ENCODE measurements at places on chromosomes 11 and 22. TPM values are rescaled to one million over a fixed set of nuclear protein-coding genes. Genes with fewer than 3 reads are reported as not detected.
A peak's percentile ranks its signal among the peaks of the same experiment; 100 is the strongest.

GRCh38 chr22:11605468-11605981, 3922.5 kb upstream of the OR11H1 start:
- no peak for DNase-seq

GRCh38 chr11:3121416-3121815, 43.7 kb downstream of the OSBPL5 start:
- DNase-seq: no peak

- DNase-seq: no peak
These were observed 9.4 kb downstream of the SOX6 start for GRCh38 chr11:16346975-16347374.

GRCh38 chr11:111823131-111823530, 48.2 kb downstream of the ALG9 start:
- no peak for DNase-seq

DNA sequence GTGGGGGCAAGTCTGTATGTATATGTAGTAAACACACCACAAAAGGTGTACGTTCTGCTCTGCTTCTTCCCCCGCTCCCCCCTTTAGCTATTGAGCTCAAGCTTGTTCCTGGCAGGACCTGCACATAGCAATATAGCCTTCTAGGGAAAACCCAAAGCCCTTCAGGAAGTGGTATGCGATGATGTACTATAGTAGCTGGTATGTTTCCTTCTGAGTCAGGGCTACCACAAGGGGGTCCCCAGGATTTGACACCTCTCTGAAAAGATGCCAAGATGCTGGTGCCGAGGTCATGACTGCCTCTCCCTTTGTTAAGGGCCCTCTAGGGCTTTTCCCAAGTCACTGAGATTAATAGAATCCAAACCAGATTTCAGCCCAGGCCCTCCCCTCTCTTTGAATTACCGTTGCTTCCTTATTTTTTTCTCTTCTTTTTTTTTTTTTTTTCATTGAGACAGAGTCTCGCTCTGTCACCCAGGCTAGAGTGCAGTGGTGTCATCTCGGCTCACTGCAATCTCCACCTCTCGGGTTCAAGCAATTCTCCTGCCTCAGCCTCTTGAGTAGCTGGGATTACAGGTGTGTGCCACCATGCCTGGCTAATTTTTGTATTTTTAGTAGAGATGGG, 268.4 kb downstream of the ETS1 start:
- no peak for DNase-seq

- DNase-seq: no peak
These were observed 89.2 kb downstream of the PLEKHA7 start for GRCh38 chr11:16924826-16925560.

GRCh38 chr11:95453616-95454171, 222.7 kb upstream of the SESN3 start:
- DNase-seq: peak; percentile 65

GRCh38 chr11:92399705-92400104, 175.1 kb downstream of the FAT3 start:
- no peak for DNase-seq

DNA sequence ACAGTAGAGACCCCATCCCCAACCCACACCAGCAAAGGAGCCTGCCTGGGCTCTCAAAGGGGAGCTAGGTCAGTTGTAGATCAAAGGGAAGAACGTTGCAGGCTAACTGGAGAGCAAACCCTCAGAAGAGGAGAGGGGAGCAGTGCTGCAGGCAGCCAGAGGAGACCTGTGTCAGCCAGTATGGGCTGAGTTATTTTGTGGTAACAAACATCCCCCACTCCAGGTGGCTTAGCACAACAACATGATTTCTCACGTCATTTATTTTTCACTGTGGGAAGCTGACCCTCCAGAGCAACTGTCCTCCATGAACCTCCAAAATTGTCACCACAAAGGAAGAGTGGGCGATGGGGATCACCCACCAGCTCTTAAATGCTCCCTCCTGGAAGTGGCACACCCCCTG, 19.8 kb upstream of the SHANK2 start:
- DNase-seq: no peak

DNA sequence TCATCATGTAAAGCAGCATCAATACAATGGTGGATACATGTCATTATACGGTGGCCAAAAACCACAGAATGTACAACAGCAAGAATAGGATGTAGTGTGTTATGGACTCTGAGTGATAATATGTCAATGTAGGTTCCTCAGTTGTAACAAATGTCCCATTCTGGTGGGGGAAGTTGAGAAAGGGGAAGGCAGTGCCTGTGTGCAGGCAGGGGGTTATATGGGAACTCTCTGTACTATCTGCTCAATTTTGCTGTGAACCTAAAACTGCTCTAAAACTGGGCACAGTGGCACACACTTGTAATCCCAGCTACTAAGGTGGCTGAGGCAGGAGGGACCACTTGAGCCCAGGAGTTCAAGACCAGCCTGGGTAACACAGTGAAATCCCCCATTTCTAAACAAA, 5.9 kb downstream of the CHKA start:
- no peak for DNase-seq

- DNase-seq: peak; percentile 81
These were observed 365.7 kb upstream of the CADM1 start for GRCh38 chr11:115869780-115870431.

GRCh38 chr22:24744638-24745037, 29.9 kb downstream of the PIWIL3 start:
- no peak for DNase-seq

- no peak for DNase-seq
These were observed 811.1 kb upstream of the RAG2 start for GRCh38 chr11:37409124-37409523.

- DNase-seq: peak; percentile 59
These were observed 38.3 kb downstream of the USP35 start for GRCh38 chr11:78226684-78227680.

DNA sequence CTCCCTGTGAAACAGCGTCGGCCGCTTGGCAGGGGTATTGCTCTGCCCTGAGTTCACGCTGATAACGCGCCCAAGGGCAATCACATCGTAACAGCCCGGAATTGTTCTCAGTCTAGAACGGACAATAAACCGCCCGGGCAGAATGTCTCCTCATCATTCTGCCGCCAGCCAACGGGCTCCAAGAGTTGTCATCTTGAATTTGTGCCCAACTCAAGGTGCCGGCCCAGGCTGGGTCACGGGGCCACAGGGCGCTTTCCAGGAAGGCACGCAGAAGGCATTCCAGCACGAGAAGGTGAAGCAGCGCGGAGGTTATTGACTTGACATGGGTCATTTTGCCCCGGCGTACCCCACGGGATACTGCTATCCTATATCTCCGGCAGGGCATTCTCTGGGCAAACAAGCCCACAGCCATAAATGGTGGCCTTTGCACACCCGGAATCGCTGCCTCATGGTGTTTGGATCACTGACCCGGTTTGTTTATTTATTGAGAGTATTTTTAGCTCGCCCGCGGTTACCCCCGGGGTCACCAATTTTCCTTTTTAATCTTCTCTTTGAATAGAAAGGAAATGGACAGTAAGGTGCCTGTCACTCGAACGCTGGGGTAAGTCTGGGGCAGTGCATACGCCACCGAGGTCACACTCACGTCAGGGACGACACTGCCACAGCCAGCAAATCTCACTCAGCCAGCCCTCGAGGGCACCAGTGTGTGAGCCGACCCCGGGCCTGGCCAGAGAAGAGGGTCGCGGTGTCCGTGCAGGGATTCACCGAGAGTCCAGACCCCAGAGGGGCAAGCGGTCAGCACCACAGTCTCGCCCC, 72.4 kb upstream of the FGF3 start:
- DNase-seq: peak; percentile 80

GRCh38 chr22:29325785-29326315, 10.4 kb upstream of the RASL10A start:
- no peak for DNase-seq

DNA sequence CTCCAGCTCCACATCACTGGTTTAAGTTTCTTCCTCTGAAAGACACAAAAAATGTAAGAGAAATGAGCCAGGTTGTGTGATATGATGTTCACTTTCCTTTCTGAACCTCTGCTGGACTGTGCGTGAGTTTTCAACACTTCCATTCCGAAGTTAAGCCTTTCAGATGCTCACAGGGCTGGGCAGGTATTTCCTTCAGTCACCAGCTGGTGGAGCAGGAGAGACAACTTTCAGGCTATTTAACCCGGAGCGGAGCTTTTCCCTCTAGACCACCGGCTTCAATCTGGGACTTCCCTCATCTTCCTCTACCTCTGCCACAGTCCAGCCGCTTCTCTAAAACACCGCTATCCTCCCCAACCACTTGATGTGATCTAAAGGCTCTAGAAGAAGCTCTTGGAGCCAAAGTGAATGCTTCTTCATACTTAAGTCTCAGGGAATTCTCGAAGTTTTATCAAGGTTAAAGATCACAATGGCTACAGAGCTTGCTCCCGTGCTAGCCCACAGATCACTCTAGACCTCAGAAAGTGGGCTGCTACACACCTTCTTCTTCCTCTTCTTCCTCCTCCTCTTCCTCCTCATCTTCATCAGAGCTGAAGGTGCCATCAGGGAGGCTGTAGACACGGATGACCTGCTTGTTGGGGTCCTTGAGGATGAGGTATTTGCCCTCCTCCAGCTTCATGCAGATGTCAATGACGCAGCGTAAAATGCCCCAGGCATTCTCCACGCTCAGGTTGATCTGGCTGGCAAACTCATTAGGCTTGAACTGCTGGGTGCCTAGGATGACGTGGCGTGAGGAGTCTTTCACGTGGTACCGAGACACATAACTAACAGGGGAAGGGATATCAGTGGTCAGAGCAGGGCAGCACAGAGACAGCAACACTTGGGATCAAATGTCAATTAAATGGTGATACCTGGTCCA, 4.4 kb upstream of the FOXRED2 start:
- DNase-seq: peak; percentile 50

GRCh38 chr11:87493516-87493915, 455.8 kb downstream of the TMEM135 start:
- DNase-seq: no peak

The KRTAP5-7 gene
- not detected for total RNA-seq

The OR51B4 gene
- total RNA-seq: not detected

The THRSP gene
- not detected for total RNA-seq

The SNAP29 gene
- 13.1 TPM for total RNA-seq

The CD248 gene
- total RNA-seq: not detected

The LIPT2 gene
- total RNA-seq: 5.4 TPM

The SCN4B gene
- not detected for total RNA-seq

The DDTL gene
- 1.9 TPM for total RNA-seq

The LPXN gene
- 149 TPM for total RNA-seq

The MMP12 gene
- not detected for total RNA-seq

The PHLDA2 gene
- 28.0 TPM for total RNA-seq

The FXYD6 gene
- total RNA-seq: 0.78 TPM

The TRIM48 gene
- total RNA-seq: 0.24 TPM

The PEX16 gene
- total RNA-seq: 17.4 TPM

The VPREB1 gene
- total RNA-seq: not detected
